GM04504 (cell line): ENCODE measurements at places on chromosomes 2 and 18.

DNA sequence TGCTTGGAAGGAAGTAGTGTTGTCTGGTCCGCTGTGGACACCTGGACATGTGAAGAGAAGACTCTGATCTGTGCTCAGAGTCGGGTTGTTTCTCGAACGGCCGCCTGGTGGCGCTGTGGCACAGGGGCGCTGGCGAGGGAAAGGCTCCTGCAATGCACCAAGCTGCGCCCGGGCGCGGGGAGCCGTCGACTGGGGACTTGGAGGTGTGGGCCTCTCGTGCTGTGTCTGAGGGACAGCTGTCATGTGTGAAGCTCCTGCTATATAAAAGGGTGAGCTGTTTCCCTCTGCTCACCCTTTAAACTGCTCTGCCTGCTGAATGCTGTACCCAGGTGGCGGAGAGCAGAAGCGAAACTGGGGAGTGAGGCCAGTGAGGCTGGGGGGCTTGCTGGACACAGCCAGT is 44.0 kb downstream of the GNAL start:
- peak; percentile 17 for DNase-seq

DNA sequence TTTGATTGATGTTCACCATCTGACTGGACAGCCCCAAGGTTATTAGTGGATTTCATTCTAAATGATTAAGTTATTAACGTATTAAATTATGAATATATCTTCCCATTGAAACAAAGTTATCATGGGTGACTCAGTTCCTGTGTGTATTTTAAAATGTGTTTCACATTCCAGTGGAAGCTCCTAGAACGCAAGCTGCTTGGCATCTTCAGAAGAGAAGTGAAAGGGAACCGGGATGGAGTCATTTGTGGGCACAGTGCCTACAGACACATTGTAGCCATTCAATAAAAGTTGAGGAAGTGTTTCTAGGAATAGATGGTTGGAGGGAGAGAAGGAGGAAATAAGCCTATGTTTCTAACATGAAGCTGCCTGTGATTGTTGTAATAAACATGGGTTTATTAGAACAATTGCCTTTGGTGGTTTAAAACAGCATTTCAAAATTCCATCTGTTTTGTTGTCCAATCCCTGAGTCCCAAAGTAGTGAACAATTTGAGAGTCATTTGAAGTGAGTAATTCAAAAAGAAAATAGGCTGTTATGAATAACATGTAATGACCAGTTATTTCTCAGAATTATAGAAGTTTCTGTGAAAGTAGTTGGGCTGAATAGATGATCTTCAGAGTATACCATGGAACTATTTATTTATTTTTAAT is 143.5 kb downstream of the PKP4 start:
- DNase-seq: peak; percentile 82

- DNase-seq: no peak
These were observed 50.1 kb downstream of the KIAA2012 start for GRCh38 chr2:202122980-202123720.

- DNase-seq: no peak
These were observed 178.5 kb downstream of the ACTR3 start for GRCh38 chr2:114068438-114068837.

DNA sequence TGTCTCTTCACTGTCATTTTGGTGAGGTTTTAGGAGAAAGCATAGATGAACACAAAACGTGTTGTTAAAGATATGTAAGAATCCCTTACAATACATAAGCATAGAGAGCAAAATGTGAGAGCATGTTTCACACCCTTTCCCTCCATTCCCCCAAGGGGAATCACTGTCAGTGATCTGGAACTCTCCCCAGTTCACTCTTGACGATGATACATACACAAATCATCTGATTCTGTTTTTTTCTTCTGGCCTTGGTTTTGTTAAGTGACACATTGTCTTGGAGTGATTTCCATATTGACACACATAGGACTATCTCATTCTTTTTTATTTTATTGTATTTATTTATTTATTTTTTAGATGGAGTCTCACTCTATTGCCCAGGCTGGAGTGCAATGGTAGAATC is 53.7 kb upstream of the TANC1 start:
- DNase-seq: no peak

DNA sequence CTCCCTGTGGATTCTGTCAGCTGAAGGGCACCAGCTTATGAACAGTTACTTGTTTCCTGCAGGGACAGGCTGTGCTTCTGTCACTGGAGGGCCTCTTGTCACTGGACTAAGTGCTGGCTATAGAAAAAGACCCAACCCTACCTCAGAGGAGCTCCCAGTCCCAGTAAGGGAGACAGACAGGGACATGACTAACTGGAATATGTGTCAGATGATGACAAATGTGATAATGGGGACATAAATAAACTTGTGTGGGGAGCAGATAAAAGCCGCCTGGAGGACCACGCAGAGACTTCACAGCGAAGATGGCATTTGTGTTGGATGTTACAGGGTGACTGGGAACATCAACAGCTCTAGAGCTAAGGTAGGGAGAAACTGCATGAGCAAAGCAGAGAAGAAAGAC is 95.0 kb downstream of the MAPRE2 start:
- DNase-seq: no peak

DNA sequence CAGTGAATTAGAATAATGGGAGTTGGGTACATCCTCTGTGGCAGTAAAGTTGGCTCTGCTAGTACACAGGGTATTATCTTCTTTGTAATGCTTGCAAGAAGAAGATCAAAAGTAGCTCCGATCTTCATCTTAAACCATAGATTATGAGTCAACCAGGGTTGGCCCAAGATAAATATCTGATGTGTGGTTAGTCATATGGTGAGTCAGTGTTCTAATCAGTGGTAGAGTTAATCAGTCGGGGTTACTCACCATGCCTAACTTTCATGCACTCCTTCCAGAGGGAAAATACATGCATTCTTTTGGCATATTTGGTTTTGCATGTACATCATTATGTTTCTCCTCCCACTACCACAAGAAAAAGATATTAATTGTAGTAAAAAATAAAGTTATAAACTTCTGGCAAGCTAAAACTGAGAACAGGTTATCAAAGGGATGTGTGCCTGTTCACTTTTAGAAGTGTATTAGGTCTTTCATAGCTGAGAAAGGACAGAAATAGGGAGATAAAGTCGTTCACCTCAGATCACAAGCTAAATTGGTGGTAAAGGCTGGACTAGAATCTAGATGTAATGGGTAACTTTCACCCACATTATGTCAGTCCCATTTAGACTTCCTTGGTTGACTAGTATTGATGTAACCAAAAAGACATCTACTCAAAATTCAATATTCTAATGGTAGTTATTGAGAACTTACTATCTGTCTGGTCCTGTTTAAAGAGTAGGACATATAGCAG is 684.4 kb downstream of the IRS1 start:
- DNase-seq: peak; percentile 79

DNA sequence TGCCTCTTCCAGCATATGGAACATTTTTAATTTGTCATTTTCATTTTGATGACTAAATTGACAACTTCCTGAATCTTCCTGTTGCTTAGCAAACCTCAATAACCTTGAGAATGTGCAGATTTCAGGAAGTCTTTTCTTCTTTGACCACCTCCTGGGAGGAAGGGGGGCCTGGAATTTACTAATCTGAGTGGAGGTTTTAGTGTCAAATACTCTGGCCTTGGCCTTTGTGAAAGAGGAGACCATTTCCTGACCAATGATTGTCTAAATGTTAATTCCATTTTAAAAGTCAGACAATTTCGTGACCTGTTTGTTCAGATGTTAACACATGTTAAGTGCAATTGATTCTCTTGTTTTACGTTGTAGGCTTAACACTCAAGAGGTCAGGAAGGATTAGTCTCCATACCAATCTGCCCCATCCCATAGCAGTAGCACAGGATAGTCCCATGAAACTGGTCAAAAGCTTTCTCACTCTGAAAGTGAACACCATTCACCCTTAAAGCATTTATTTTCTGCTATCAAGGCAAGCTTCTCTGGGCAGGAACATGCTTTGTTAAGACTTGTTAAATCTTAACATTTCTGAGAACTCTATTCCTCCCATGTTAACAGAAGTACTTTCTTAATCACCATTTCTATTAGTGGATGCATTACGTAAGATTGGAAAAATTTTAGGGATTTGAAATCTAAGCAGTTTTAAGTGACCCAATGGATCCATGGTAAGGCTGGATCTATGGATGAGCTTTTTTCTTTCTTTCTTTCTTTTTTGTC is 219.6 kb downstream of the RND3 start:
- no peak for DNase-seq

GRCh38 chr2:133171393-133172004 is 396.8 kb downstream of the NCKAP5 start:
- DNase-seq: peak; percentile 34

DNA sequence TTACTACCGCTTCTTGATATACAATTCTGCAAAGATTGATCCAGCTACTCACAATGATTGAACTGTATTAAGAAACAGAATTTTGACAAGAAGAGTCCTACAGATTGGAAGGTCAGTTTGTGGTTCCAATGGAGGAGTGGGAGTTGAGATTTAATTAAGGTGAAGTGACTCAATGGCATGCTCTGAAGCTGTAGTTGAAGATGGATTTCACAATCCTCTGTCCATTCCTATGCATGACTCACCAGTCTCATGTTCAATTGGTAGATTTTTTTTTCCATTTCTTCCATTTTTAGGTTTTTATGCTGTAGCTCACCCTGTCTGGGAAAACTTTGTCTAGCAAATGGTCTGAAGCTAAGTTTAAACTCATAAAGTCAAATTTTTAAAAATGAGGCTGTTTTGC is 83.3 kb downstream of the DPP4 start:
- peak; percentile 58 for DNase-seq

DNA sequence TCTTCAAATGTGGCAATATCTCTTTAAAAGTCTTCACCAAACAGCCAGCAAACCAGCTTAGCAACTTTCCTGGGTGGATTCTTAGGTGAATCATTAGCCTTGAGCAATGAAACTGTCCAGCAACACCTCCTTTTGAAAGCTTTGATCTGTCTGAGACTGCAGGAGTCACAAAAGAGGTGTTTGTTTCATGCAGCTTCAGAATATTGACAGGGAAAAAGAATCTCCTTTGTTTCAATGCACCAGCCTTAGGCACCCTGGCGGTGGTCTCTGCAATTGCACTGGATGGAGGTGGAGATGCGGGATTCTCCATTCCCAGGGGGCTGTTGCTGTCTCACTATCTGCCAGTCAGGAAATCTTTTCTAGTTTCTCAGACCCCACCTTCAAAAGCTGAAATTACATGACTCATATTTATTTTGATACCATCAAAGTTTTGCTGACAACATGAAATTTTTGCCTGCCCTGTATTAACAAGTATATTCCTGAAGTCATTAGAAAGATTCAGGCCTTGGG is 76.0 kb upstream of the DSG1 start:
- no peak for DNase-seq

DNA sequence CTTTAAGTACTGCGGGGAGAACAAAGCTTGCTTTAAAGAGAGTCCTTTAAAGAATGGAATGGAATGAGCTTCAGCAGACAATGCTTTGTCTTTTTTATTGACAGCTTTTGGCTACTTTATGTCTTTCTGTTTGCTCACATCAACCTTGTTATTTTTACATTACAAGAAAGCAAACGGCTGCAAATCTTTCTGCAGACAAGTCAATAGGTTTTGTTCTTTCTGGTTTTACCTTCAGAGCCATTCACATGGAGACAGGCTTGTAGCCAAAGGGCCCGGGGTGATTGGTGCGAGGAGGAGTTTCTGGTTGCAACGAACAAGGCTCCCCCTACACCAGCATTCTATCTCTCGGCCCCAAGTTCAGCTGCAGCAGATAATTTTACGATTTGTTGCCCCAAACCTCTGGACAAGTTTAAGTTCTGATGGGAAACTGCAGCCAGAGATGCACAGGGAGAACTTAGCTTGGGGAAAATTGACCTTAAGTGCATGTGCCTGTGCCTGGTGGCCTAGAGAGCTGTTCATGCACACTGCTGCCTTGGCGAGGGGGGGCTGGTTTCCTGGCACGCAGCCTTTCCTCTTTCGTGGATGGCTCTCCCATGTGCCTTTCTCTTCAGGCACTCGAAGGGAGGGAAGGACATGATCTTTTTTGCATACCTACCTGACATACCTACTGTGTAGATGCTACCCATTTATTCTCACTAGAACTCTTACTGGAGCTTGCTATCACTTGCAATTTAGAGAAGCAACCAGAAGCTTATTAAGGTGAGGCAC is 543.2 kb downstream of the DCDC2C start:
- DNase-seq: no peak

DNA sequence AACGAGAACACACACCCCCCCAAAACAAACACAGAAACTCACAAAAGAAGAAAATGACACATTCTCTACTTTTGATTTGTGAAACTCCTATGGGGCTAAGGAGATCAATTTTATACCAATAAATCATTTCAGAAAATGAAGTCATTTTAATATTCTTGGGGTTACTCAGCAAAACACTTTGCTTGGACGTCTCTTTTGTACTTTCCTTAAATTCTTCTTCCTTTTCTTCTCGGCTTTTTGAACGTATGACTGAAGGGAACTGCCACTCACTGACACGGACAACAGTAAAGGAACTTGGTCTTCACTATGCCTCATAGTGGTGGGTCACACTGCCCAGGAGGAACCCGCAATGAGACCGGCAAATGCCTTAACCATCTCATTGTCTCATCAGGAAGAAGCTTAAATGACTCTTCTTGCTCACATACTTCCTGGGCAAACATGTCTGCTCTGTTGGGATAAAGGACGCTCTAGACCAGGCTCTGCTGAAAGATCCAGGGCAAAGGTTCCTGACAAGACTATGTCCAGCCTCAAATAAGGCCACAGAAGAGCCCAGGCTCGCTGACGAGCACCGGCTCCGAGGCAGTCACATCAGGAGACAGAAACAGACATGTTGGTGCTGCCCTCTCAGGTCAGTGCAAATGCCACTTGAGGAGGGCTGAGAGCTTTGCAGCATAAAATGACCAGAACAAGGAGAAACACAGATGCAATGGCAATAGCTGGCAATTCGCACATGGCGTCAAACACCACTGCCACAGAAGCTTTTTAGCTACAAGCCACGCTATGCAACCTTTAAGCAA is 205.5 kb downstream of the TGIF1 start:
- DNase-seq: no peak

- DNase-seq: peak; percentile 5
These were observed 759.1 kb downstream of the TSN start for GRCh38 chr2:122514451-122514996.

GRCh38 chr2:219650426-219651248 is 23.2 kb downstream of the SLC4A3 start:
- no peak for DNase-seq

GRCh38 chr2:95207111-95207961 is at the start of gene ZNF892:
TSS of gene ZNF892 (plus strand) at chr2:95207521. CDS start at chr2:95207816, 295 bp downstream.
- DNase-seq: peak; percentile 74

- DNase-seq: no peak
These were observed 260.4 kb upstream of the DSEL start for GRCh38 chr18:67776929-67777328.

DNA sequence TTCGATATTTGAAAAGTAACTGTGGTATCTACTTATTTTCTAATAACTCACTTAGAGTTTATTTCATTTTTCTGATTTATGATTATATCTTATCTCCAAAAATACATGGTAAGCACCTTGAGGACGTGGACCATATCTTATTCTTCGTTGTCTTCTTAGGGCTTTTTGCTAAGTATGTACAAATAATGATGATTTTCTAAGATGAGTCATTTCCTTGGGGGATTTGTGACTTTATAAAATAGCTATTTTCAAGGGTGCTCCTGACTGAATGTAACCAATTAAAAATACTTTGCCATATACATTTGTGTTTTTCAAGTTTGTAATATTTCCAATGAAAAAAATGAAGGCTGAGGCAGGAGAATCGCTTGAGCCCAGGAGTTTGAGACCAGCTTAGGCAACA is 56.3 kb downstream of the GREB1L start:
- no peak for DNase-seq
